ENCODE measurements at places on chromosomes 13 and 19.

GRCh38 chr13:92769046-92769445 lies 457.6 kb upstream of the GPC6 start:
- no peak for DNase-seq

DNA sequence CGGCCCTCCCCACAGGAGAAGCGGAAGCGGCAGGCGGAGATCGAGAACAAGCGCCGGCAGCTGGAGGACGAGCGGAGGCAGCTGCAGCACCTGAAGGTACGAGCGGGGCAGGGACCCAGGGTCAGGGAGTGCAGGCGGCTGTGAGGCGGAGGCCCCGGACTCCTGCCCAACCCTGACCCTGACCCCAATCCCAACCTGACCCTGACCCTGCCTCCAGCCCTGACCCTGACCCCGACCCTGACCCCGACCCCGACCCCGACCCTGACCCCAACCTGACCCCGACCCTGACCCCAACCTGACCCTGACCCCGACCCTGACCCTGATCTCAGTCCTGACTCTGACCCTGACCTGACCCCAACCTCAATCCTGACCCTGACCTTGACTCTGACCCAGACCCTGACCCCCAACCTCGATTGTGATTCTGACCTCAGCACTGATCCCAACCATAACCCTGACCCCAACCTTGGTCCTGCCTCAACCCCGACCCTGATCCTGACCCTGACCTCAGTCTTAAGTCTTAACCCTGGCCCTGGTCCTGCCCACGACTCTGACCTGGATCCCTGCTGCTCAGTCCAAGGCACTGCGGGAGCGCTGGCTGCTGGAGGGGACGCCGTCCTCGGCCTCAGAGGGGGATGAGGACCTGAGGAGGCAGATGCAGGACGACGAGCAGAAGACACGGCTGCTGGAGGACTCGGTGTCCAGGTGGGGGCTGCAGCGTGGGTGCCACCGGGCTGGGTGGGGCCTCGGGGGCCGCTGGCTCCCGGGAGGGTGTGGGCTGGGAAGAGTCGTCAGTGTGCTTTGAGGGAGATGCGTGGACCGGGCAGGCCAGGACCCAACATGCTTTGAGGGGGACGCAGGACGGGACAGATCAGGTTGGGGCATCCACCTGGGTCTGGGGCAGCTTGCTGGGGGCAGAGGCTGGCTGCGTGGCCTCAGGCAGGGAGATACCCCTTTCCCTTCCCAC lies 18.5 kb downstream of the PALM start:
- DNase-seq: no peak

GRCh38 chr13:28533441-28534166 lies 38.7 kb upstream of the FLT1 start:
- no peak for DNase-seq

DNA sequence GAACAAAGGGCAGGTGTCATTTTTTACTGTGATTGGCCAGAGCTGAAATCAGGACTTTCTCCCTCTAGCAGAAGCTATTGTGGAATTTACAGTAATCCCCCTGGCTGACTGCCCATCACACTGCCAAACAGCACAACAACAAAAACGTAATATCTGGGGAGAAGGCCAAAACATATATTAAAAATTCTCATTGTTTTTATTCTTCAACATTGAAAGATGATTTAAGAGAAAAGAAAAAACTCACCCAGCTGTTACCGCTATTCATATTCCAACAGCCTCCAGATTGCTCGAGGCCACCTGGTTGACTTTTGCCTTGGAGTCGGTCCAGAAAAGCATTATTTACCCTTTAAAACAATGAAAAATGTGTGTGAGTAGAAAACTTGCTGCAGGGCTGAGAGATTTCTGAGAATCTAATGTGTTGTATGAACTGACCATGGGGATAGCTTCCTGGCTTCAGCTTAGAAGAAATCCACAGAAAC lies 97.2 kb downstream of the EPSTI1 start:
- no peak for DNase-seq

- DNase-seq: no peak
Observed at GRCh38 chr13:77460195-77460594, 75.3 kb upstream of the SCEL start.

- DNase-seq: no peak
Observed at GRCh38 chr13:73918691-73919090, 215.5 kb downstream of the KLF12 start.

- DNase-seq: no peak
Observed at GRCh38 chr13:26310003-26310402, 56.1 kb downstream of the CDK8 start.

- no peak for DNase-seq
Observed at GRCh38 chr19:45824531-45825262, 9.6 kb upstream of the RSPH6A start.

DNA sequence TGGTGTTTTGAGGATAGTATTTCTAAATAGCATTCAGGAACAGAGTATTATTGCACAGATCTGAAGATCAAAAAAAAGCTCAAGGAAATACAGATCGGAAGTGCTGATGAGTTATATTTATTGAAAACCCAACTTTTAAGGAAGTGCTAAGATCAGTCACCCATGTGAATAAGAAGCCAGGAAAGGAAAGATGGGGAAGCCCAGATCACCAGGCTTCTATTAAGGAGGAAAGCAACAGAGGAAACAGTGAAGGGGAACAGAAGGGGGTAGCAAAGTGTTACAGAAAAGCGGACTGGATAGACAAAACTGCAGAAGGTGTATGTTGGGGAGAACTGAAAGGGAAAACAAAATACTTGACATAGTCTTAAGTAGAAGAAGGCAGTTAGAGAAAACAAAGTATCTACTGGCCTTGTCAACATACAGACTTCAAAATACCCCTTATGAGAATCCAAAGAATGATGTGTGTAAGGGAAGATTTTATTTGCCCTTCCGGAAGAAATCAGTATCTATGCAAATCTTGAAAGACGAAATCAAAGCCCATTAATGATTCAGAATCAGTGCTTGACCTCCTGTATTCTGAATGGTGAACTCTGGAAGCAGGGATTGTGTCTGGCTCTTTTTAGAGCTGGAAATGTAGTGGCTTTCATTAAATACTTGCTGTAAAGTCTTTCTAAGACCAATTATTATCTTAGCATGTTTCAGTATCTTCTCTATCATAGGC lies 12.1 kb downstream of the UFM1 start:
- DNase-seq: no peak

DNA sequence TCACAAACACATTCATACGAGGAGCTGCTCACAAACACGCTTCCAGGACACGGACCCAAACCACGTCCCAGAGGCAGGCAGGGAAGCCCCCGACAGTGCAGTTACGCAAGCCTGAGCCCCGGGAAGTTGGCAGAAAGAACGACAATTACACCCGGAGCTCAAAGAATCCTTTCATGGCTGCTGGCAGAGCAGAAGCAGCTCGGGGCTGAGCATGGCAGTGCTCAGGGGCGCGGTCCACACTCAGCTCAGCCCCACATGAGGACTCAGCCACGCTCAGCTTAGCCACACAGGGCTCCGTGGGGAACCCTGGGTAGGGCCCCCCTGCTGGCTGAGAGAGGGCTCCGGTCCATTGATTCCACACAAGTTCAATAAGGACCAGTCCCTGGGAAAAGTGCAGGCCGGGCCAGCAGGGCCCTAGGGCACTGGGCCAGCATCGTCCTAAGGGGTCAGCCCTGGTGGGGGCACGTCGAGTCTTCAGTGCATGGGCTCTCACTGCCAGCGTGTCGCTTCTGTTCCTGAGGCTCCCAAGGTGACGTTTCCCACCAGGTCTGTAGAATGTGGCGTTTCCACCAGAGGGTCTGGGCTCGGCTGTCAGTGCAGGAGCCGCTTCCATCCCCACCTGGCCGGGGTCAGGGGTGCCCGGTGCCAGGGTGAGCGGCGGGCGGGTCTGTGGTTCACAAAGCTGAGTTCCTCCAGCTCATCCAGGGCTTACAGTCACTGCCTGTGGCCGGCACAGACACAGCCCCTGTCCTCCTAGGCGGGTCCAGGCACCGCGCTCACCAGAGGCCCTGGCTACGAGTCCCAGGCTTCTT lies 23.1 kb downstream of the GAS6 start:
- DNase-seq: no peak

DNA sequence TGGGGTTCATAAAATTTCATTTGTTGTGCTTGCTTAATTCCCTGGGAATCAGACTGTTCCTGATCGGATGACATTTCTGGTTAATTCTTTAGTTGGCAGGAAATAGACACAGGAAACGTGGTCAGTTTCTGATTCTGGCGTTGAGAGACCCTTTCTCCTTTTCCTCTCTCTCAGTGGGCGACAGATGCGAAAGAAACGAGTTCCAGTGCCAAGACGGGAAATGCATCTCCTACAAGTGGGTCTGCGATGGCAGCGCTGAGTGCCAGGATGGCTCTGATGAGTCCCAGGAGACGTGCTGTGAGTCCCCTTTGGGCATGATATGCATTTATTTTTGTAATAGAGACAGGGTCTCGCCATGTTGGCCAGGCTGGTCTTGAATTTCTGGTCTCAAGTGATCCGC lies 10.8 kb downstream of the LDLR start:
- no peak for DNase-seq

DNA sequence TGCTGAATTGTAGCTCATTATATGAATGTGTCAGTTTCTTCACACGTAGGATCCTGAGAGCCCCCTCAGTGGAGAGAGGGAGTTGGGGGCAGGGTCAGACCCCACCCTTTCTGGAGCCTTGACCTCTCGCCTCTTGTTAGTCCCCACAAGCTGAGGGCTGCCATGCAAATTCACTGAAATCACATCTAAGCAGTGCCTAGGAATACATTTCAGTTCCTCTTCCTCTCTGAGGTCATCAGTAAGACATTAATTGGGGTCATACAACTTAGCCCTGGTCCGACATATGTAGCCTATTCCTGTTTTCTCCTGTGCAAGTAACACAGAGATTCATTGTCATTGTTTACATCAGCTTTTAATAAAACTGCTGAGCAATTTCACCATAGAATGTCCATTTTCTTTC lies 30.0 kb downstream of the MYO9B start:
- DNase-seq: no peak

GRCh38 chr13:46478651-46479050 lies 74.3 kb upstream of the LRCH1 start:
- no peak for DNase-seq

DNA sequence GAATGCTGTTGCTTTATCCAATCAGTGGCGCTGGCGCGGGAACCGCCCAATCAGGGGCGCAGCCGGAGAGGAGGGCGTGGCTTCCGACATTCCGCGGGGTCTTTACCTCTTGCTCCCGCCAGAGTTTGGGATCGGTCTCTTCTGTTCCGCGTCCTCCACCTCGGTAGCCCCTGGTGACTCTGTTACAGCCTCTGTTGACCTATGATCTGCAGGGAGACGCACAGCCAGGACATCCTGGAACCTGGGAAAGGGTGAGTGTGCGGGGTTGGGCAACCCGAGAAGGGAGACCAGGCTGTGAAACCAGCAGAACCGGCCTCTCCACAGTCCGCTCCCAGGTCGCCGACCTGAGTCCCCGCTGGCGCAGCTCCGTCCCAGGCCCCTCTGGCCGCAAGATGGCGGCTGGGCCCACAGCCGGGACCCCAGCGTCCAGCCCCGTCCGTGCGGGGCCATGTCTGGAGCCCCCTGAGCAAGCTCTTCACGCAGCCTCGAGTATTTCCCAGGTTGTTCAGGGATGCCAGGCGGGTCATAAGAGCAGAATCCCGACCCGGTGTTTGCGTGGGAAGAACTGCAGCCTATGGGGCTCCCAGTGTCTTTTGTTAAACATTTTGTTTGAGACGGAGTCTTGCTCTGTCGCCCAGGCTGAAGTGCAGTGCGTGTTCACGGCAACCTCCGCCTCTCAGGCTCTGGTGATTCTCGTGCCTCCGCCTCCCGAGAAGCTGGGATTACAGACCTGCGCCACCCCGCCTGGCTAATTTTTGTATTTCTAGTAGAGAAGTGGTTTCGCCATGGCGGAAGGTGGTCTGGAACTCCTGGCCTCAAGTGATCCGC lies 4.4 kb upstream of the ZNF681 start:
- DNase-seq: peak; percentile 45

- DNase-seq: peak; percentile 10
Observed at GRCh38 chr19:44903602-44904425, 1.8 kb upstream of the APOE start.

- DNase-seq: no peak
Observed at GRCh38 chr13:111905609-111905945, 161.4 kb upstream of the SOX1 start.

GRCh38 chr19:47437500-47437899 lies 18.2 kb upstream of the MEIS3 start:
- DNase-seq: no peak

DNA sequence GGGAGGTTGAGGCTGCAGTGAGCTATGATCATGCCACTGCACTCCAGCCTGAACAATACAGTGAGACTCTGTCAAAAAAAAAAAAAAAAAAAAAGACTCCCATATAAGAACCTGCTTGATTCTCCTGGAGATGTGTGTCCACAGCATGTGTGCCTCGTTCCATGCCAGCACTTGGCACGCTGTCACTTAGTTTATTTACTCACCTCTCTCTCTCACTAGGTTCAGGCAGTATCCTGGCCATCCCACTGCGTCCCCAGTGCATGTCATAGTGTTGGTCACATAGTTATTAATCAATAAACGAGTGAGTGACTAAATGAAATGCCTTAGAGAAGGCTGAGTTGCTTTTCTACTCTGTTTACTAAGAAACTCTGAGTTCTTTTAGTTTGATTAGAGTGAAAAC lies 79.1 kb upstream of the GPR12 start:
- no peak for DNase-seq

GRCh38 chr13:66655847-66656454 lies 574.2 kb downstream of the PCDH9 start:
- DNase-seq: no peak

- no peak for DNase-seq
Observed at GRCh38 chr13:33862016-33862415, 44.1 kb downstream of the RFC3 start.

- no peak for DNase-seq
Observed at GRCh38 chr19:45640849-45641273, 1.7 kb upstream of the EML2 start.

GRCh38 chr19:16536130-16536529 lies 6.1 kb downstream of the CHERP start:
- no peak for DNase-seq

GRCh38 chr19:47549261-47549862 lies 23.6 kb downstream of the ZNF541 start:
- DNase-seq: no peak

DNA sequence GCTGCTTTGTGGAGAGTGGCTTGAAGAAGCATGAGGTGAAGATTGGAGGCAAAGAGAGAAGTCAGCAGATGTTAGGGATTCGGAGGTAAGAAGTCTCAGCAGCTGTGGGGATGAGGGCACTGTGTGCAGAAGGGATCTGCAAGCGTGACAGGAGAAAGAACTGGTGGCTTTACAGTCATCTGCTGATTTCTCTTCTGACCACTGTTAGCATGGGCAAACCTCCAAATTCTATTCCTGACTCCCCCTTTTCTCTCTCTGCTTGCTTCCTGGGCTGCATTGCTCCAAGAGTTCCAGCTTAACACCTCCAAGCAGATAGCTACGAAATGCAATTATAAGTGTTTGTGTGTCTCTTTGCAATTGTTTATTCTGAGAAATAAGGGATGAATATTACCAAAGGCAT lies 159.6 kb downstream of the GGACT start:
- no peak for DNase-seq

GRCh38 chr19:10604460-10604980 lies 17.4 kb upstream of the AP1M2 start:
- DNase-seq: no peak

GRCh38 chr13:71661921-71662320 lies 205.1 kb downstream of the DACH1 start:
- DNase-seq: no peak
